ENCODE measurements at places on chromosomes 7 and 10.
A peak's percentile ranks its signal among the peaks of the same experiment; 100 is the strongest.

DNA sequence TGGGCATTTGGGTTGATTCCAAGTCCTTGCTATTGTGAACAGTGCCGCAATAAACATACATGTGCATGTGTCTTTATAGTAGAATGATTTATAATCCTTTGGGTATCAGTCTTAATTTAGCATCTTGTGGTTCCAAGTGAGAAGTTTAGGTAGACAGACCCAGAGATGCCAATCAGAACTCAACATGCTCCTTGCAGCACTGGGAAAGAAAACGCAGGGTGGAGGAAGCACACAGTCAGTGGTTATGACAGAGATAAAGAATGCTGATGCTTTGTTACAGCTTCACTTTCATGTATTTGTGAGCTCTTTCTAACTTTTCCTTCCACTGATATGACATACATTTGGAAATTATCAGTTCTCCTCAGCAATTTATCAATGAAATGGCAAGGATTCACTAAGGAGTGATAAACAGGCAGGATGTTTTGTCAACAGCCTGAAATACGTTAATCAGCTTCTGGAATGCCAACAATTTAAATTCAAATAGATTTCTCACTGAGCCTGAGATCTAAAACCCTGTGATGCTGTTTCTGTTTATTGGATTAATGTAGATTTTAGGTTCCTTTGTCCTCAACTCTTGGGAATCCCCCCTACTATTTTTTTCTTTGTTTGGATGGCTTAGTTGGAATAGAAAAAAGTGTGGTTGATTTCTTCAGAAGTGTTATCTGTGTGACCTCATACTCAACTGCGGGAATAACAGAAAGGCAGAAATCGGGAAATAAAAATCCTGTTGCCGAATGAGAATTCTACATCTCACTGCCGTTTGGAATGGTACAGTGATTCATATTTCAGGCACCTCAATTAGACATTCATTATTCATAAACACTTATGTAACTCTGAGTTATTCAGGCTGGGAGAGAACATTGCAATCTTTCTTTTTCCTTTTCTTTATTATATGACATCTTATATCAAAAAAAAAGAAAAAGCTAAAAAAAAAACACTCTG lies 675.0 kb downstream of the CNTNAP2 start:
- no peak for DNase-seq

DNA sequence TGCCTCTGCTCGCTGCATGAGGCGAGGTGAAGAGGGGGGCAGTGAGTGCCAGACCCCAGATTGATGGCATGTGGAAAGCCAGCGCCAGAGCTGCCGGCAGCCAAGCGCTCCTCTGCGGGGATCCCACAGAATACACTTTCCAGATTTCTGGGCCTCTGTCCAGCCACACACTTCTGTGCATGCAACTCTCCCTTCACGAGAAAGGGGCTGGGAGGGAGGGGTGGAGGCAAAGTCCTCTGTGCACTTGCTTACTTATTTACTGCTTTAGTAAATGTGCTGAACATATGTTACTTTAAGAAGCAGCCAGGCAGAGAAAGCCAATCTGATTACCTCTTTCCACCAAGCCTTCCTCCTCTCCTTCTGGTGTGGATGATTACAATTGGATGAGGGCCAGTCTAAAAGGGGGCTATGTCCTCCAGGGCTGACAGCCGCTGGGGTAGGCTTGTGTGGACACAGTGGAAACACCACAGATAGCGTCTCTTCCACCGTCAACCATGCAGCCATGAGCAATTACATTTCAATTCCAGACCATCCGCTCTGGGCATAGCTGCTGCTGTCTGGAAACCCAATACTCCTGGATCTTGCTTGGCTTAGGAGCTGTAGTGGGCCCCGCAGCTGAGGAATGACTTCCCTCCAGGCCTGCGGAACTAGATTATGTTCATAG lies 322.8 kb upstream of the ANKRD30A start:
- DNase-seq: no peak

DNA sequence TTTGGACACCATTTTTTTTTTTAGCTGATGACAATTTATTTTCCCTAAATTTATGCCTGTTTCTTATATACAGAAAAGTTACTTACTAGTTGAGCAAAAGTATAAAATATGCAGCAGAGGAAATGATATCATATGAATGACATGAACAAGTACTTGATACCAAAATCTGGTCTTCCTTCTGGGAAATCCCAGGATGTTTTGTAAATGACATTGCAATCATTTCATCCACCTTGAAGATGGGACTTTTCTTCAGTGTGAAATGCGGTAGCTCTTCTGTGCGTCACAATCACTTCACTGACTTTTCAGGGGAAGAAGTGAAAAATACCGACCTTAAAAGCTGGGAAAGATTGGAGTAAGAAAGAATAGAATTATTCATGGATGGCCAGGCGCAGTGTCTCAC lies 23.8 kb downstream of the C1QL3 start:
- no peak for DNase-seq

- DNase-seq: no peak
Observed at GRCh38 chr7:34190299-34190698, 285.0 kb downstream of the BMPER start.

- no peak for DNase-seq
Observed at GRCh38 chr7:141706239-141707064, 1.7 kb upstream of the WEE2 start.

DNA sequence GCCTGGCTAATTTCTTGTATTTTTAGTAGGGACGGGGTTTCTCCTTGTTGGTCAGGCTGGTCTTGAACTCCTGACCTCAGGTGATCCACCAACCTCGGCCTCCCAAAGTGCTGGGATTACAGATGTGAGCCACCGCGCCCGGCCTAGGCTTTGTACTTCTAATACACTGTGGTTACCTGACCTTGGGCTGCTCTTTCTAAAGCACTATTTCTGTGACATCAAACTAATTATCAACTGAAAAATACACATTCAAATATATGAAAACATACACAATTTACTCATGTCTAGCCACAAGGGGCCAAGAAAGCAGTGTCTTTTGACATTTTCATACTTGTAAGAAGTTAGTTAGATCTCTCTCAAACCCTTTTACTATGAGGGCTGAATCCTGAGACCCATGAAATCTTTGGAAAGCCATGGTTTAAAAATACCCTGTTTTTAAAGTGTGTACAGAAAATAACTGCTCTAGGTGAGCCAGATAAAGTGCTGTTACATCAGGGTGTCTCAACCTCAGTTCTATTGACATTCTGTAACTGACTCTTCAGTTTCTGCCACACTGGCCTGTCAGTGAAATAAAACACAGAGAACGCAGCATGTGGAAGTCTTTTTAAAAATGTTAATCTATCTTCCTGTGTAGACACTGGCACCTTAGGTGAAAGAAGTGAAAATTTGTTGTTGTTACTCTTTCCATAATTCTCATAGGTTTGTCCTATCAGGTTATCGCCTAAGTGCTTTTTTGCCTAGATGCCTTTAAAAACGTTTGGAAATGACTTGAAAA lies 58.8 kb downstream of the CREM start:
- no peak for DNase-seq

- DNase-seq: peak; percentile 24
Observed at GRCh38 chr7:120856621-120857352, 1.2 kb downstream of the TSPAN12 start.

- no peak for DNase-seq
Observed at GRCh38 chr7:98250789-98251188, 1.2 kb downstream of the TECPR1 start.

DNA sequence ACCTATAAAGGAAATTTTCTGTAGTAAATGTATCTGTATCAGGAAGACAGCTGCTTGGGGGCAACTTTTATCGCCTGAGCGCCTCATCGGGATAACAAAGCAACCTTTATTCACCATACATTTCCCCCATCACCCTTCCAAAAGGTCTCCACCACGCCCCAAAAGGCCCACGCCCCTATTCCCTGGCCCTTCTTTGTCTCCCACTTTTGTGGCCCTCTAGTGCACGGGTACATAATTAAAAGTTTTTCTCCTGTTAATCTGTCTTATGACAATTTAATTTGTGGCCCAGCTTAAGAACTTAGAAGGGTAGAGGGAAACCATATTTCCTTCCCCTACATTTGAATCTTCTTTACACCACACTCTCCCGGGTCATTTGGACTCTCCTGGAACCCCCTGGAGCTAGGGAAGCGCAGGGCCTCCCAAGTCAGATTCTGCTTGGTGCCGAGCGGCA lies 625 bp downstream of the RP9 start:
- no peak for DNase-seq

- peak; percentile 51 for DNase-seq
Observed at GRCh38 chr7:113873554-113874151, 45.2 kb downstream of the PPP1R3A start.

DNA sequence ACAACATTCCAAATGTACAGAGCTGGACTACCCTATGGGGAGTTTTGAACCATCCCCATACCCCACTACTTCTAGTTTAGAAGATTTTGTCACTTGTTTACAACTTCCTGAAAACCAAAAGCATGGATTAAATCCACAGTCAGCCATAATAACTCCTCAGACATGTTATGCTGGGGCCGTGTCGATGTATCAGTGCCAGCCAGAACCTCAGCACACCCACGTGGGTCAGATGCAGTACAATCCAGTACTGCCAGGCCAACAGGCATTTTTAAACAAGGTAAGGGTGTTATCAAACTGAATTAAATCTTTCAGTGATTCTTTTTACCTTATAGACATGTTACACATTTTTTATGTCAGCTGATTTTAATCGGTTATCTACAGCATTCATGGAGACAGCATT lies 41.5 kb downstream of the AHR start:
- no peak for DNase-seq

DNA sequence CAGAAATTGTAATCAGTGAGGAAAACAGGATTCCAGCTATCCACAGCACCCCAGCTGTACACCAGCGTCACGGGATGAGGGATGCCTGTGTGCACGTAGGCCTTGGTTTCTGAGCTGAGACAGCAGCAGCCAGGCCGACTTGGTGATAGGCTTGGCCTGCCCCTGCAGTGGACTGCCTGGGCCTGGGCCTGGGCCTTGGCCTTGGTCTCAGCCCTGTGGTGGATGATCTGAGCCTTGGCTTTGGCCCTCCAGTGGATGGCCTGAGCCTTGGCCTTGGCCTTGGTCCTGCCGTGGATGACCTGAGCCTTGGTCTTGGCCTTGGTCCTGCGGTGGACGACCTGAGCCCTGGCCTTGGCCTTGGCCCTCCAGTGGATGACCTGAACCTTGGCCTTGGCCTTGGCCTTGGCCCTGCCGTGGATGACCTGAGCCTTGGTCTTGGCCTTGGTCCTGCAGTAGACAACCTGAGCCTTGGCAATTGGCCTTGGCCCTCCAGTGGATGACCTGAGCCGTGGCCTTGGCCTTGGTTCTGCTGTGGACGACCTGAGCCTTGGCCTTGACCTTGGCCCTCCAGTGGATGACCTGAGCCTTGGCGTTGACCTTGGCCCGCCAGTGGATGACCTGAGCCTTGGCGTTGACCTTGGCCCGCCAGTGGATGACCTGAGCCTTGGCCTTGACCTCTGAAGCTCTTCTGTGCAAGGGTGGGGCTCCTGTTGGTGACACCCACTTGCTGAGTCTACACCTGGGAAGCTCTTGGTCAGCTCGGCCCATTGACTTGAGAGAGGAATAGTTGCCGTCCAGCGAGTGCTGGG lies 93.8 kb downstream of the CUX1 start:
- DNase-seq: no peak

DNA sequence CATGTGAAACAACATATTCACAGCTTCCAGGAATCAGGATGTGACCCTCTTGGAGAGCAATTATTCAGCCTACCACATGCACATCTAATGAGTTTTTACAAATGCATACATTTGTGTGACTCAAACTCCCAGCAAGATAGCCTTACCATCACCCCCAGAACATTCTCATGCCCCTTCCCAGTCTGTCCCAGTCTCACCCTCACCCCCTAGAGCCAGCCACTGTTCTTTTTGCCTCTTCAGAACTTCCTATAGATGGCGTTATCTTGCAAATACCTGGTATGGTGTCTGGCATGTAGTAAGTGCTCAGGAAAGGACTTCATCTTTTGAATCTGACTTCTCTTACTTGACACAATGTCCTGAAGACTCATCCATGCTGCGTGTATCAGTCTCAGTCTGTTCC lies 23.9 kb upstream of the AOC1 start:
- no peak for DNase-seq

DNA sequence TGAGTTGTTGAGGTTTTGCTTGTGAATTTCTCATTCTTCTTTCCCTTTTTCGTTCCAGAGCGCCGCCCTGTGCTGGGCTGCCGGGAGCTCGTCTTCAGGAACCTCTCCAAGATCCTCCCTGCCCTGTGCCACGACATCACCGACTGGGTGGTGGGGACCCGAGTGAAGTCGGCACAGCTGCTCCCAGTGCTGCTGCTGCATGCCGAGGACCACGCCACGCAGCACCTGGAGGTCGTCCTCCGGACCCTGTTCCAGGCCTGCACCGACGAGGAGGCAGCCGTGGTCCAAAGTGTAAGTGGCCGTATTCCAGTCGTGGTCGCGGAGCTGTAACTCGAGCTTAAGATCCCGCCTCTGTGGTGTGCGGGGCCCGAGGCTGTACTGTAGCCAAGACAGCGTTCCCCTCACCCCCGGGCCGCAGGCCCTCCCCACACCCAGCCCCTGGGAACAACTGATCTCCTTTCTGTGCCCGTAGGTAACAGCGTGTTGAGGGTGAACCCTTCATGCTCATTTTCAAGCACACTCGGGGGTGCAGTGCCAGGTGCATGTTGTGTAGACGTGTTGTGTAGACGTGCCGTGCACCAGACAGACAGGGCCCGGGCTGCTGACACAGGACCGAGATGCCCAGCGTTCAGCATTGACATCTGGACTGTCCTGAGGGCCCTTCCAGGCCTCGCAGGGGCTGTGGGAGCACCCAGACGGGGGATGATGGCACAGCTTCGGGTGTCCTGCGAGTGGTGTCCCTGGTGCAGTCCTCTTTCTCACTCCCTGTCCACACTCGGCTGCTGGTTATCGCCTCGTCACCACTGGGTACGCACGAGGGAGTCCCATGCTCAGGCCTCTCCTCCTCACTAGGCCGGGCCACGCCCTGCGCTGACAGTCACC lies 27.7 kb upstream of the PRKAR1B start:
- no peak for DNase-seq

GRCh38 chr10:100745882-100746783 lies 751 bp downstream of the PAX2 start:
- no peak for DNase-seq

DNA sequence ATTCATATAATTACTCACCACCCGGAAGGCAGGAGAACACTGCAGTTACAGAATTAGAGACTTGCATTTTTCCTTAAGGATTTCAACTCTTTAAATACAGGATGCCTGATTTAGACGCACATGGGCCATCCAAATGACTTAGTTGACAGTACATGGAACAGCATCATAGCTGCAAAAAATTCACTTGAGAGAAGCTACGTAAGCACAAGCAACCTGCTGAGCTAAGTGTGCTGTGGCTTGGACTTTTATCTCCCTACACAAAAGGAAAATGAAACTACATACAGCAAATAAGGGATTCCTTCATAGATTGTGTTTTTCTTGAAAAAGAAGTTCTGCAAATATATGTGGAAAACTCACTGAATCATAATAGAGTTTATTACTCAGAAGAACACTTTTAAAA lies 152.6 kb downstream of the POU6F2 start:
- no peak for DNase-seq

DNA sequence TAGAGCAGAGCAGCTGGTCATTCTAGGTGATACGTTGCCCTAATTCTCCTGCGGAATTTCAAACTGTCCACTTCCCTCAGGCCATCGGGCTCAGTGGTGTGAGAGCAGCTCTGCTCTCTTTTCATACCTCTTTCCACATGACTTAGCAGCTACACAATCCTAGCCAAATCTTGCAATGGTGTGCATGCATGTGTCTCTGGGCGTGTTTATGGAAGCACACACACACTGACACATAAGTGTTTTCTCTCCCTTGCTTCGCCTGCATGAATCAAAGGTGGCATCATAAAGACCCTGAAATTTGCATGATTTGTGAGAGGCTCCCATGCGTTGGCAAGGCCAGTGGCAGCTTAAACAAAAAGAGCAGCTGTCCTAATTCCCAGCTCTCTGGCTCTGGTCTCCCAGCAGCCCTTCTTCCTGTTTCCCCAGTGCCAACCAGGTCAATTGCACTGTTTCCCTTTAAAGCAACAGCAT lies 1189.5 kb downstream of the GATA3 start:
- DNase-seq: no peak

Measured in brain microvascular endothelial cell (primary cell).